ENCODE measurements at places on chromosomes 1 and 21. TPM values are rescaled to one million over a fixed set of nuclear protein-coding genes. Genes with fewer than 3 reads are reported as not detected.

DNA sequence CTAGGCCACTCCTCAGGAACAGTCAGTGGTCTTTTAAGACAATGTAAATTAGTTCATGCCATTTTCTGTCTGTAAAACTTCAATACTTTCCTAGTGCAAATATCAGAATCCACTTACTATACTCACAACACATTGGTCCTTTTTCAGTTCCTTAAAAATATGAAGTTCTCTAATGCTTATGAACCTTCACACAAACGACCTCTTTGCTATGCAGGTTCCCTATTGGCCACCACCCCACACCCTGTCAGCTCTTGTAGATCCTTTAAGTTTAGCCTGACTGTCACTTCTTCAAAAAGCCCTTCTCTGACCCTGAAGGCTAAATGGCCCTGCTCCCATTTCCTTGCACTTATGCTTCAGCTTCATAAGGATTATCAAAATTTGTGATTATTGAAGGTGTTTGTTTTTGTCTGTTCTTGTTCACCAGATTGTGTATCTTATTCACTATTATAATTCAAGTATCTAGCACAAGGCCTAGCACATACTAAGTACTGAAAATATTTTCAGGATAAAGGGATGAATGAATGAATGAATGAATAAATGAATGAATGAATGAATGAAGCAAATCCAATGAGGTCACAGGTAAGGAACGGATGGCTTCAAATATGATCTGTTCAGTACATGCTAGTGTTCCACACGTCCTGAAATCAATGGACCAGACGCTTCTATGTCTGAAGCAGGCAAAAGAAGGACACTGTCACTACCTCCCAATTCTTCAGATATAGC, 373.9 kb downstream of the VAV3 start:
- DNase-seq: no peak

DNA sequence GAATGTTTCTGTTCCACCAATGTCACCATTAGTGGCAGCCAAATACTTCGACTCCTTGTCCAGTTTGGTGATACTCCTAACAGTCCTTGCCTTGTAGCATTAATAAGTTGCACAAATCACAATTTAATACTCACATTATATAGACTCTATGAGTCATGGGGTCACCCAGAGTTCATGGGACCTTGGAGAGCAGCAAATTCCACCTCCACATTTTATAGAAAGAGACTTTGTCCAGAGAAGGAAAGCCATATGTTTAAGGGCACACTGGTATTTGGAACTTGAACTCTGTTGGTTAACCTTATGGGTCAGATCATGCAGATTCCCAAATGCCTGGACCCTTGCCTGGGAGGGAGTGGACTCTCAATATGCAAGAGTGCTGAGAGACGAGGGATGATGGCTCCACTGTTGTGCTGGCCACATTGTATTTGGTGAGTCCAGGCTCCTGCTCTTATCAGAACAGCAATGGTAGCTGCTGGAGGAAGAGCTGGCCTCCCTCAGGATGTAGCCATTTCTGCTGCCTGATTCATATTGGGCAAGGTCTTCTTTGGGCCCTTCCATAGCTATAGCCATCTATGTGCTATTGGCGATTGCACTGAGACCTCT, 30.6 kb downstream of the DNAJC6 start:
- DNase-seq: no peak

Gene RXRG
- not detected for total RNA-seq

- no peak for DNase-seq
Observed at GRCh38 chr1:96240438-96240837, 481.1 kb upstream of the PTBP2 start.

Gene ZNF697
- total RNA-seq: 4.8 TPM

Gene PTPN14
- 29.7 TPM for total RNA-seq

DNA sequence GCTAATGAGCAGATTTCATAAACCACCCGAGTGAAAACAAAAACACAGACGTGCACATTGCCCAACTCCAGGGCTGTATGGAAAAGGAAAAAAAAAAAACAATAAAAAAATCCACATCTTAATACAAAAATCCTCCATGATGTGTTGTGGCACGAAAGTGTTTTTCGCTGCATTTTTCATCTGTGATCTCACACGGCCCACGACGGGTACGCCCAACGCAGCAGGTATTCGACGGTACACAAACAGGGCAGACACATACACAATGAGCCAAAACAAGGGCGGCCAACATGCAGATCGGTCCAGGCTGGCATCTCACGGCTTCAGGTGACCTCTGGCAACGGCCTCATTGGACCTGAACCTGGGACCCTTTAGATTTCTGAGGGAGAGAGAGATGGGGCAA, 31.1 kb downstream of the CASZ1 start:
- no peak for DNase-seq

DNA sequence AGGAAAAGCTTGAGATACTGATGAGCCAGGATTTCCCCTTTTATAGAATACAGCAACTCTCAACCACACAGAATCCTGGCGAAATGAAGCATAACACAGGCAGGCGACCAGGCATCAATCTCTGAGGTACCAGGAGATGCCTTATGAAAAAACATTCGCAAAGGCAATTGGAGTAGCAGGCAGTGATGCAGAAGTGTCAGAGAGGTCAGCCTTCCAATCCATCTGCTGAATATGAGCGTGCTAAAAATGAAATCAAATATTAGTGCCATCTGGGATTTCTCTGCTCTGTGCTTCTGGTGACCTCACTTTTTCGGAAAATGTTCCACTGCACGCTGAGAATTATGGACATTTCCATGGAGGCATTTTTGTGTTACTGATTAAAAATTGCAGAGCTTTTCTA, 258.8 kb downstream of the VAV3 start:
- DNase-seq: no peak

Gene E2F2
- 30.4 TPM for total RNA-seq

GRCh38 chr1:29827801-29828525, 591.6 kb downstream of the PTPRU start:
- DNase-seq: no peak

Gene ZBTB18
- total RNA-seq: 5.5 TPM

DNA sequence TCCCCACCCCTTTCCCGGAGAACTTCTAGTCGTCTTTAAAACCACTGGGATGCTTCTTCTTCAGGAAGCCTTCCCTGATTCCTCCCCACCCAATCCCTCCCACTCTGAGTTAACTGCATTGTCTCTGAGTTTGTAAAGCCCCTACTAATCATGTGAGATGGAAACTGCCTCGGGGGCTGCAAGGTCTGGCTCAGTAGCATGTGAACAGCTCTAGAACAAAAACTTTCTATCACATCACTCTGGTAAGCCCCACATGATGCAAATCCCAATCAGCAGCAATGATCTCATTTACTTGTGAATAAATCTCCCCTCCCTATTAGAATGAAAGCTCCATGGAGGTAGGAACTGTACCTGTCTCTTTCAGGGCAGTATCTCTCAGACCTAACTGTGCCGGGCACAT, 141.0 kb upstream of the JUN start:
- no peak for DNase-seq

GRCh38 chr1:205706601-205707502, 26.5 kb upstream of the SLC45A3 start:
- no peak for DNase-seq

Gene OPTC
- not detected for total RNA-seq

- DNase-seq: peak; percentile 65
Observed at GRCh38 chr1:54885807-54886723, 930 bp downstream of the DHCR24 start.

DNA sequence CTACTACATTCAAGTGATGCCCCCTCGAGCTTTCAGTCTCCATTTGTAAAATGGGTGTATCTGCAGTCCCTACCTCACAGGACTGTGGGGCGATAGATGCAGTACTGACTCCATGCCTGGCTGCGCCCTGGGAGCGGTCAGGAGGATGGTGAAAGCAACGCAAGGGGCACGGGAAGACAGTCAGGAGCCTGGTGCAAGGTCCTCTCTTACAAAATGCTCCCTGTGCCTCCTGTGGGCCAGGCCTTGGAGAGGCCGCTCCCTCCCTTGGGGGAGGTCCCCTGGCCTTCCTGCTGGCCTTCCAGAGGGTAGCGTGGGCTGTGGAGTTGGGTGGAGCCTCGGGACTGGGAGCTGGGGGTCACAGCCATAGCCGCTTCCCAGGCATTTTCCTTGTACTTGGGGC, 21.6 kb downstream of the FAM151A start:
- no peak for DNase-seq

DNA sequence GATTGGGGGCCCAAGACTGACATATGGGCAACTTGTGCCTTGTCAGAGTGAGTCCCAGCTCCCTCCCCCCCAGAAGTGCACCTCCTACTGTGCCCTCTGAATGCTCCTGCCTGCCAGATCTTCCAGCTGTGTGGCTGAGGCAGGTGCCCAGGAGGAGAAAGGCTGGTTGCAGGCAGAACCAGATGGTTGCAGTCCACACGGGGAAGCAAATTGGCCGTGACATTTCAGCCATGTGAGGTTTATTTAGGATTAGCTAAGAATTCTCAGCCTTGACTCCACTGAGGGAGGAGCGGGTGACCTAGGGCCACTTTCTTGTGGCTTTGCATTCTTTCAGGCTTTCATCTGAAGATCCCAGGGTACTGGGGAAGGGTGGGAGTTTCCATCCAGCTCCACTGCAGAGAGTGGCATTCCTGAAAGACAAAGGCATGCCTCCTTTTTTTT, 33.8 kb downstream of the PEX14 start:
- no peak for DNase-seq

Gene PGLYRP3
- not detected for total RNA-seq

GRCh38 chr1:55073187-55073916, 34.0 kb downstream of the PCSK9 start:
- DNase-seq: no peak

GRCh38 chr1:3917761-3918160, 17.7 kb upstream of the C1orf174 start:
- no peak for DNase-seq

GRCh38 chr1:5955479-5955977, 36.7 kb downstream of the NPHP4 start:
- DNase-seq: no peak

Gene DYRK3
- 16.5 TPM for total RNA-seq

Gene GBP2
- 168 TPM for total RNA-seq

GRCh38 chr1:1922956-1923833, 4.1 kb upstream of the TMEM52 start:
- DNase-seq: no peak

DNA sequence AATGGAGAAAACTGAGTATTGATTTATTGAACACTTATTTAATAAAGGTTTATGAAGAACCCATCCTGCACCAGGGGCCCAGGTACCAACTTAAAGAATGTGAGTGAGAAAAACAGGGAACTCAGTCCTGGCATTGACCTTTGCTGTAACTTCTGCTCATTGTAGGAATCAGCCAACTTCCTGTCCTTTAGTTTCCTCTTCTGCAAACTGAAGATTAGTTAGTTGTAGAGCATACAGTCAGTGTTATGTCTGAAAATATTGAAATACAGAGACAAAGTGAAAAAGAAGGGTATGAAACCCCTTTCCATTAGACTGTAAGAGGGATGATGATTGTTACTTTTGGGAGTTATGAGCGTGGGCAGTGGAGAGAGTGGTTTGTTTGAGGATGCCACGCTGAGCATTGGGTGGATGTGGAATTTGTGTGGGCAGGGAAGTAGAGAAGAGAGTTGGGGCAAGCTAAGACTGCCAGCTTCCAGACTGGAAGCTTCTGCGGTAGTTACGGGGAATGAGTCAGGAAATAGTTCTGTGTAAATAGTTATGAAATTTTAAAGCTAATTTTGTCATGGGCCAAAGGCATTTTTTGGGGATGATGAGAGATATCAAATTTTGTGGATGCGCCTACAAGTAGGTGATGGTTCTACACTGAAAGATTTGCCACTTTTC, 89.2 kb downstream of the GPR88 start:
- no peak for DNase-seq

- no peak for DNase-seq
Observed at GRCh38 chr1:59248758-59249157, 48.1 kb upstream of the FGGY start.

Gene FNDC10
- total RNA-seq: 14.3 TPM

Gene COL8A2
- total RNA-seq: 0.12 TPM

Gene KPRP
- total RNA-seq: not detected

DNA sequence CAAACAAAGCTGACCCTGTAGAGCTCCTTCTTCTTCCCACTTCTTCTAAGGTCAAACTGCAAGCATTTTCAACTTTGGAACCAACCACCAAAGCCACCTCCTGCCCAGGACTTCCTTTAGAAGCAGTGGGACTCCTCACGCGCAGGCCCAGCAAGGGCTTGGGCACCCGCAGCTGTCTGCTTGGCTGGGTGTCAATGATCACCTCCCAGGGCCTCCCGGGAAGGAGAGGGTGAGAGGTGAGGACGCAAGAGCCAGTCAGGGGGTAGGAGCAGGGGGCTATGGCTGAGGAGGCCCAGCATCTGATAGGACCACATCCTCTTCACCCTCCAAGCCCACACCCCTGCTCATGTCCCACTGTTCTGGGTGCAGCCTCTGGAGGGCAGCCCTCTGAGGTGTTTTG, 10.2 kb downstream of the KLHL21 start:
- DNase-seq: no peak

Gene CD5L
- total RNA-seq: not detected

GRCh38 chr1:14662116-14662515, 63.6 kb downstream of the KAZN start:
- DNase-seq: no peak

DNA sequence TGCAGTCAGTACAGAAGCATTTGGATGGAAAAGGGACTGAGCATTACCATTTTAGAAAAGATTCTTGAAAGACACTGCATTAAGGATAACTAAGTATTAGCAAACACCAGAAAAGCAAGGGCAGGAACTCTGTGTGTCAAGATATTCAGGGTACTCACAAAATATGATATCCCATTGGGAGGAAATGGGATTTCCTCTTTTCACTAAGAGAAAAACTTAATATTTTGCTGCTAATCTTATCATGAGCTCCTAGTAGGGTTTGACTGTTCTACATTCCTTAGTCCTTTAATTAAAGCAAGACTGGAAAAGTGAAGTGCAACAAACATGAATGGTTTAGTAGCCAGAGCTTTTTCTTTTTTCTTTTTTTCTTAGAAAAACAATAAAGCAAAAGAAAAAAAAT, 305.9 kb upstream of the ADGRL4 start:
- no peak for DNase-seq

GRCh38 chr1:74834261-74834660, 101.3 kb downstream of the TYW3 start:
- no peak for DNase-seq

- DNase-seq: no peak
Observed at GRCh38 chr1:57966751-57967406, 543.0 kb upstream of the DAB1 start.

DNA sequence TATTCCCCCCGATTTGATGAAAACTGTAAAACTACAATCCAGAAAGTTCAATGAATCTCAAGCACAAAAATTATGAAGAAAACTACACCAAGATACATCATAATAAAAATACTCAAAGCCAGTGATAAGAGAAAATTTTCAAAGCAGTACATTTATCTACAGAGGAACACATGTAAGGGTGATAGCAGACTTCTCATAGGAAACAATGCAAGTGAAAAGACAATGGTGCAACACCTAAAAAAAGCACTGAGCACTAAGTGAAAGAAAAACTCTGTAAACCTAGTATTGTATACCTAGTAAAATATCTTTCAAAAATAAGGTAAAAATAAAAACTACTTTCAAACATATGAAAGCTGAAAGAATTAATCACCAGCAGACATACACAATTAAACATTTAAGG, 76.1 kb upstream of the IRF2BP2 start:
- no peak for DNase-seq

All from activated CD4-positive, alpha-beta T cell treated with anti-CD3 and anti-CD28 coated beads, Interleukin-2, amount 10 ng/mL, durations not matched to agents 24 days and 14 days (primary cell).